ENCODE measurements at places on chromosomes 3 and 15.

GRCh38 chr3:187774185-187774789 lies 29.0 kb upstream of the BCL6 start:
- DNase-seq = no peak

DNA sequence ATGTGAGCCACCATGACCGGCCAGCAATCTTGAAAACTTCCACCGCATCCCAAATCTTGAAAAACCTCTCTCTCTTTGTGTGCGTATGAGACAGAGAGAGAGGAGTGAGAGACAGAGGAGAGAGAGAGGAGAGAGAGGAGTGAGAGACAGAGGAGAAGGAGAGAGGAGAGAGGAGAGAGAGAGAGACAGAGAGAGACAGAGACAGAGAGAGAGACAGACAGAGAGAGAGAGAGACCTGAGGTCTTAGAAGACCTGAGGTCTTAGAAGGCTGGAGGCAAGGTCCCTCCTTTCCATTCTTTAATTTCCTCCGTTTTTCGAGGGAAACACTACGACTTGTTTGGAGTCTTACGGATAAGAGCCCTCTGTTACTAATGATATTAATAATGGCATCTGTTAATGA lies 39.5 kb downstream of the TMEM40 start:
- no peak for DNase-seq

GRCh38 chr15:47663101-47663500 lies 54.2 kb upstream of the SEMA6D start:
- no peak for DNase-seq

GRCh38 chr15:52441841-52442240 lies 86.8 kb downstream of the MYO5A start:
- peak; percentile 60 for DNase-seq

- peak; percentile 96 for DNase-seq
Measured at GRCh38 chr15:67065531-67066005, at the start of gene SMAD3. SMAD3 (plus strand) TSS chr15:67065602; CDS start chr15:67066155, 553 bp downstream.

DNA sequence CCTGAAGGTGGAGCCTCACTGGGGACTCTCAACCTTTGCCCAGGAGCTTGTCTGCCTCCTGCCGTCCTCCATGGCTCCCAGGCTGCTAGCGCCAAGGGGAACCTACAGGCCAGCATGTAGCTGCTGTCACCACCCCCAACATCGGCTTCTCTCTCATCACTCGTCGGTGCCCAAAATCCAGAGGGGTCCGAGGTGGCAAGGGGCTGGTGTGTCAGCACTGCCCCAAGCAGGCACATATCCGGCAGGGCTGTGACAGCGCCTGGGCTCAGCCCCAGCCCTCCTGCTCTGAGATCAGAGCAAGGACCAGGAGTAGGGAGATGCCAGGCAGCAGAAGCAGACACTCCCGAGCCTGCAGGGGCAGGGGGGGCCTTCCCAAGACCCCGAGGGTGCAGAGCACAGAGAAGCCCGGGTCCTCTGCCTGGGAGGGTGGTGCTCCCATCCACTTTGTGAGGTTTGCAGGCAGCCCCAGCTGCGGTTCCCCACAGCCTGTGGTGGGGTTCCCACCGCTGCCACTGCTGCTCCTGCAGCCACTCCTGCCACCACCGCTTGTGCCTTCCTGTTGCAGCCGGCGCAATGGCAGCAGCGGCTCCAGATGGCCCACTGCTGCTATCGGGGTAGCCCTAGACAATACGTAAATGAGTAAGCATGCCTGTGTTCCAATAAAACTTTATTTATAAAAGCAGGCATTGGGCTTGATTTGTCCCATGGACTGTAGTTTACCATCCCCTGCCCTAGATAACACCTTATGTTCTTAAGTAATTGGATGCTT lies 451.0 kb downstream of the EPHA6 start:
- no peak for DNase-seq

- DNase-seq = no peak
Measured at GRCh38 chr3:194124193-194124592, 11.8 kb upstream of the HES1 start.

- no peak for DNase-seq
Measured at GRCh38 chr3:113300596-113300995, 89.2 kb downstream of the BOC start.

- no peak for DNase-seq
Measured at GRCh38 chr3:33791477-33792166, 6.8 kb upstream of the PDCD6IP start.

DNA sequence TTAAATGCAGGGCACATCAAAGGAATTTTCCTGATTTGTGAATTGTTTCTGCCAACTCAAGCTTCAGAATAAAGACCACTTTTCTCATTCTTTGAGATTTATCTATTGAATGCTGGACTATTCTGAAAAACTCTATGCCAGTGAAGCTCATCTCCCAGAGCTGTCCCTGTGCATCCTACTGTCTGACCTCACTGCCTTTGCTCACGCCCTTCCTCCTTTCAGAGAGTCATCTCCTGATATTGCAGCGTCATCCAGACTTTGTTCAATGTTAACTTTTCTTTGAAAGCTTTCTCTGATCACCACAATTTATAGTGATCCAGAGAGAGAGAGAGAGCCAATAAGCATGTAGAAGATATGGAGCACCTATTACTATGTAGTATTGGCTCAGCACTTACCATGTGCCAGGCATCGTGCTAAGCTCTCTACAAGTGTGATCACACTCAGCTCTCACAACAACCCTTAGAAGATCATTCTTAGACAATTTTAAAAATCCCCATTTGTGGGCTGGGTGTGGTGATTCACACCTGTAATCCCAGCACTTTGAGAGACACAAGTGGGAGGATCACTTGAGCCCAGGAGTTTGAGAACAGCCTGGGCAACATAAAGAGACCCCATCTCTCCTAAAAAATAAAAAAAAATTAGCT lies 30.2 kb upstream of the TLE3 start:
- DNase-seq = no peak

GRCh38 chr3:70857916-70858315 lies 545.5 kb upstream of the MDFIC2 start:
- peak; percentile 51 for DNase-seq

GRCh38 chr15:44710236-44711095 lies 657 bp downstream of the PATL2 start:
- DNase-seq = peak; percentile 20

- no peak for DNase-seq
Measured at GRCh38 chr15:77706482-77707244, 74.0 kb upstream of the LINGO1 start.

DNA sequence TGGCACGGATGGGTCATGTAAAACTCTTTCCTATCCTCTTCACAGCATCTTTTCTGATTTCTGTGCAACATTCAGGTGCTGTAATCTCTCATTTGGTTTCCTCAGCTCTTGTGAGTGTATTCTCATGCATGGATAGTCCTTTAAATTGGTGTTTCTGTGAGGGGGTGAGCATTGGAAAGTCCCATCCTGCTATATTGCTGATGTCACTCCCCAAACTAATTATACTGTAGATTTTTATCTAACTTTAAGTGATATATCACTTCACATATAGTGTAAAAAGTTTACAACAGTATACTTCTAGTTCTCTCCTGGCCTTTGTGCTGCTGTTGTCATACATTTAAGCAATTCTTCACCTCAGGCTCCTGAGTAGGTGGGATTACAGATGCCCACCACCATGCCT lies 102.7 kb downstream of the GLDN start:
- DNase-seq = no peak

- DNase-seq = no peak
Measured at GRCh38 chr15:76342058-76342381, 5.4 kb downstream of the ISL2 start.

GRCh38 chr15:39239562-39239961 lies 341.3 kb upstream of the THBS1 start:
- DNase-seq = peak; percentile 89

- peak; percentile 43 for DNase-seq
Measured at GRCh38 chr3:121431726-121432517, 113.9 kb downstream of the POLQ start.

DNA sequence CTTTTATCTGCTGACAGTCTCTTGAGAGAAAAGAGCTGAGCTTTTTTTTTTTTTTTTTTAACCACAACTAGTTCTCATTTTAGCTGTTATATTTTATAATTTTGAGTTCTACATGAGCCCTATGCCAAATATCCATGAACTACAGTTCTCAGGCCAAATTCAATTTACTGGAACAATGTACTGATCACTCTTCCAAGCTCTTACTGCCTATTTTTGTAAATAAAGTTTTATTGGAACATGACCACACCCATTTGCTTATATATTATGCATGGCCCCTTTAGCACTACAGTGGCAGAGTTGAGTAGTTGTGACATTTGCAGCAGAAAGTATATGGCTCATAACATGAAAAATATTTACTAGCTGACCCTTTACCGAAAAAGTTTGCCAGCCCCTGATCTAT lies 129.2 kb upstream of the SKOR1 start:
- DNase-seq = no peak

DNA sequence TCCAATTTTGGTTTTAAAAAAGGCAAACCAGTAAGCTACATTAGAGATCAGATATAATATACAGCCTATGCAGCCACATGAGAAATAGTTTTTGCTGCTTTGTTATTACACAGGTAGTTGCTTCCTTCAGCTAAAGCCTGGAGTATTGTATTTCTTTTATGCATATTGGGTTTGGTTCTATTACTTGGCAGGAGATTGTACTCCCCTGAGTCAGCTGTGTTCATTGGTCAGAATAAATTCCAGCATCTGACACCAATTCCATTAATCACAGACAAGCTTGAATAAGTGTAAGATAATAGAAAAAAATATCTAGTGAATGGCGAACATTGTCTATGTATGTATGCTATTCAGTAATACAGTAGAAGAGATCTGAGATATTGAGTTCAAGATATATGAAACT lies 26.1 kb upstream of the ZCWPW2 start:
- peak; percentile 55 for DNase-seq

- DNase-seq = no peak
Measured at GRCh38 chr3:126105691-126106187, 21.8 kb upstream of the SLC41A3 start.

DNA sequence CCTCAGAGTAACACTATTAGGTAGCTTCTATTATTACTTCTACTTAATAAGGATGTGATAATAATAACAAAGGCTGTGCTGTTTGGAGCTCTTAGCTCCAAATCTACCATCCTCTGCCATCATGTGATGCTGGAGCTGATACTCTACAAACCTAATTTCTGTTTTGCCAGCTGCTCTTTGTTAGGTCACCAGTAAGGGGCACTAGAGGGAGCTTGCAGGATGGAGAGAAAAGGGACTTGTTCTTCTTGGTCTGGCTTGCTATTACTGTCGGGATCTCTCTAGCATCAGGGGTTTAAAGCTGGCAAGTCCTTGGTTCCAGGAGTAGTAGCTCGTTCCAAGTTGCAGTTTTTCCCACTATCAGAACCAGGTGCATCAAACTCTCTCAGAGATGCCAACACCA lies 194.9 kb upstream of the KBTBD8 start:
- DNase-seq = no peak

GRCh38 chr15:25668901-25669300 lies 194.2 kb downstream of the ATP10A start:
- DNase-seq = no peak

DNA sequence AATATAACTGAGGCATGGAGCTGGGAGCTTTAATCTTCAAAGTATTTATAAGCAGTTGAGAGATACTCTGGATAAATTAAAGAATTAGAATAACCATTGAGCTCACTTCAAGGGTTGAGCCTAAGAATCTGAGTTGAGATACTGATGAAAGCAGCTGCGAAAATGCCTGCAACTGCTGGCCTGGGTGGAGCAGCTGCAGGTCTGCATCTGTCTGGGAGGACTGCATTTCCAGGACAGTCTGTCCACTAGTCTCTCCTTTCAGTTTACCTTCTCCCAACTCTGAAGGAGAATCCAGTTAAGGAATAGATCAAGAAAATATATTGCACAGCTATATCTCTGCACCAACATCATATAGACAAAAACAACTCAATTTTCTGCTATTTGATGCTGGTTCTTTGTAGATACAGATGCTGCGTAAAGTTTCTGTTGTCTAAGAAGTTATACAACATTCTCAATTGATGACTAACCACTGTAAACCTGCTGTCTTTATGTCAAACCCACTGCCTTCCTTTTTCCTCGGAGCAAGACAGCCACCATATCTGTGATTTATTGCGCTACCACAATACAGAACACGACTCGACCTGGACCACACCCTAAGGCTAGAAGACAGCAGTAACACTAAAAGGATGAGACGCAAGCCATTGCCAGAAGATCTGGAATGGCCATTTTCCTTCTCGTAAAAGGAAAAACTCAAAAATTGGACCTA lies 245.1 kb downstream of the MAGI1 start:
- DNase-seq = peak; percentile 20

DNA sequence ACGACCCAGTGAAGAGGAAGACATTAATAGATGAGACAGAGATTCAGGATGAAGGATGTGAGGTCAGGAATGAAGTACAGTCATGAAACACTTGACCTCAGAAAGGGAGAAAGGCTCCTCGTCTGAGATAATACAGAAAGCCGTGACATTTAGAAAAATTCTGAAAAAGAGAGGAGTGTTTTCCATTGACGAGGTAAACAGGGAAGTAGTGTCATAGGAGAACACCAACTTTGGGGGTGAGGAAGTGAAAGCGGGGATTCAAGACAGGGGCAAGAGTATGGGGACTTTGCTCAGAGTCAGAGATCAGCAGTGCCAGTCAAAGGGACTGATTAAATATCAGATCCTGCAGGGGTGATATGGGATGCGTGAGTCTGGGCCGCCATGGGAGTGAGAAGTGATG lies 160.9 kb downstream of the PLCL2 start:
- no peak for DNase-seq

- no peak for DNase-seq
Measured at GRCh38 chr15:74788683-74789151, 6.8 kb downstream of the CSK start.

DNA sequence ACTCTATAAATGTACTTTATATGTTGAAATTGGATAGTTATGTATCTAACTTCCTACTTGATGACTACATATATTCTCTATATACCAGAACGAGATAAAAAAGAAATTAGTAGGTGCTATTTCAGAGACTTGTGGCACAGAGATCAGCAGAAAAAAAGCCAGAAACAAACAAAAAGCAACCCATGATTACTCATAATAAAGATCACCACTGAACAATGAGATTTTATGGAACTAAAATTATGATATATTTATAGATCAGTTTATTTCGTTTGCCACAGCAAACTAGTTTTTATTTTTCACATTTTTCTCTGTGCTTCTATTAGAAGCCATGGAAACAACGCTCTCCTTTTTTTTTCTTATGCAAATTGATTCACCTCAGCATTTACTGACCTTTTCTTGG lies 15.1 kb upstream of the PROK2 start:
- DNase-seq = no peak
